Skeletal muscle cell (primary cell): ENCODE measurements at places on chromosomes 4 and X.

DNA sequence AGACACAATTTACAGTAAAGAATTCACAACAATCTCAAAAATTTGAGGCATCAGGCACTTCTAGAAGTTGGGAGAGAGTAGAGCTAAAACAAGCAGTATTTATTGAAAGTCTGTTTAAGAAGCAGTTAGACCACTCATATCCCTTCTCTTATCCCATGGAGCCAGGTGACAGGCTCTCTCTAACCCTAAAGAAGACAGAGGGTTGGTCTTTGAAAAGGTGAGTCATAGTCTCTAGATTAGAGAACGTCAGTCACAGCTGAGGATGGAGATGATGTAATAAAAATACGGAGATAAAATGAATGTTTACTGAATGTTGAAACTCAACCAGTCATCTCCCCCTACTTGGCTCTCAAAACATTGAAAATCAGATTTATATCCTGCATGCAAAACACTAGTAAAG, 223.8 kb downstream of the CHIC2 start:
- DNase-seq: no peak

GRCh38 chr4:8754634-8755589, 116.7 kb downstream of the HMX1 start:
- no peak for DNase-seq

GRCh38 chrX:100265179-100265578, 144.9 kb downstream of the PCDH19 start:
- no peak for DNase-seq

DNA sequence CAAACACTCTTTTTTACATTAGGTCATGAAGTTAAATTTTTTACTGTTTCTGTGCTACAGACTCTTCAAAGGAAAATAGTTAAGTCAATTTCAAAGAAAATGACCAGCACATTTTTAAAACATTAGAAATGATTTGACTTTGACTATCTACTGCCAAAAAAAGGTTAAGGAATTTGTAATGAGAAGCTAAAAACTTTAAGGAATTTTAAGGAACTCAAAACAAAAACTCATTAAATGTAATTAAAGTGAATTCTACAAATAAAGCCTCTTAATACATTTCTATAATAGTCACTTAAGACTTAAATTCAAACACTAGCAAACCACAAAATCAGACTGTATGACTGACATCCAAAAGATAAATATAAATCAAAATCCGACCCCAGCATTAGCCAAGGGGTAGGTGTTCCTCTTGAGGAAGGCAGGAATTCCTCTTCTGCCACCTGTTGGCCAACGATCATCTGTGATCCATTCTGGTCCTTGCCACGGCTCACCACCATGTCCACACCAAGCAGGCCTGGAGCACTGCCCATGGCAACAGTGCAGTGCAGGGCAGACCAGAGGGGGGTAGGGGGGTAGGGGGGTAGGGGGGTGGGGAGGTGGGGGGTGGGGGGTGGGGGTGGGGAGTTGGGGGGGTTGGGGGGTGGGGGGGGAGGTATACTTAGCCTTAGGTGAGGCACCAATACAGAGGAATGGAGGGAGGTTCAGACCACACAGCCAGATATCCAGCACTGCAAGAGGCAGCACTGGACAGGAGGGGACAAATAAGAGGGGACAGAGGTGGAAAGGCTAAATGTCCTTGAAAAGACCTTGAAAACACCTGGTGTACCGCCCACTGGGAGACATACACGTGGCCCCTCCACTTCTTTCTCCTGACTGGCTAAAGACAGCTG, 287.4 kb downstream of the CHIC1 start:
- DNase-seq: no peak

DNA sequence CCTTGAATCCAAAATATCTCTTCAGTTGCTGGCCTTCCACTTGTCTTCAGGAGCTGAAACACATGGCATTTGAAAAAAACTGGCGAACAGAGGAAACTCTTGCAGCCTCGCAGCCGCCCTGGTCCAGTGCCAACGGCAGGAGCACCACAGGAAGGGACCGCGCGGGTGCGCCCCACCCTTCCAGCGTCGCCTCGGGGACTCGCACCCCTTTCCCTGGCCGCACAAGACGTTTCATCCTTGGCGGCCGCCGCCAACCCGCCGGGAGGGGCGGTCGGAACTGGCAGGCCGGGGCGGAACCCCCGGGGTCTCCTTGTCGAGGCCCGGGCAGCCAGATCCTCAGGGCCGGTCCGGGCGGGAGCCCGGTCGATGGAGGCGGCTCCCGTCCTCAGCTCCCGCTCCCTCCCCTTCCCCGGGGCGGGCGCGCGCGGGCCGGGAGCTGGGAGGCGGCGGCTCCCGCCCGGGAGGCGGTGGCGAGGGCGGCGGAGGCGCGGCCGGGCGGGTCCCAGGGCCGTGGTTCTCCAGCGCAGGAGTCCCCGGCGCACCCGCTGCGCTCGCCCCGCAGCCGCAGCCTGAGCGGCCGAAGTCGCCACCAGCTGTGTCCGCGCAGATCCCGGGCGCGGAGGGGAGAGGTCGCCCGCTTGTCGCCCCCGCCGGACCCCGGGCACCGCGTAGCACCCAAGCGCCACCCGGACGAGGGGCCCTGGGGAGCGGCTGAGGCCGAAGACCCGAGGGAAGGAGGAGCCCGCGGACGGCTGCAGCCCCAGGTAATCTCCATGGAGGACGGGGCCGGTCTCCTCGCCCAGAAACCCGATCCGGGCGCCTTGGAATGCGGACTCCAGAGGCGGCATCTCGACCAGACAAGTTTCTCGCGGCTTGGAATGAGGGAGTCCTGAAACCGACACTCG, 886 bp upstream of the NDST3 start:
- peak; percentile 4 for DNase-seq
